ENCODE measurements at places on chromosomes 1 and 21.

- DNase-seq = no peak
These were observed 7.7 kb downstream of the AIM2 start for GRCh38 chr1:159068886-159069285.

- DNase-seq = no peak
These were observed 1.2 kb downstream of the MAPKAPK2 start for GRCh38 chr1:206685769-206686477.

- no peak for DNase-seq
These were observed 12.1 kb downstream of the BSND start for GRCh38 chr1:55010887-55011217.

- DNase-seq = no peak
These were observed 23.8 kb downstream of the IER5 start for GRCh38 chr1:181112071-181112929.

- DNase-seq = no peak
These were observed 32.0 kb downstream of the VANGL2 start for GRCh38 chr1:160432371-160432786.
